Glutamatergic neuron (in vitro differentiated cells): ENCODE measurements at places on chromosomes 2 and 18.
A peak's percentile ranks its signal among the peaks of the same experiment; 100 is the strongest.

DNA sequence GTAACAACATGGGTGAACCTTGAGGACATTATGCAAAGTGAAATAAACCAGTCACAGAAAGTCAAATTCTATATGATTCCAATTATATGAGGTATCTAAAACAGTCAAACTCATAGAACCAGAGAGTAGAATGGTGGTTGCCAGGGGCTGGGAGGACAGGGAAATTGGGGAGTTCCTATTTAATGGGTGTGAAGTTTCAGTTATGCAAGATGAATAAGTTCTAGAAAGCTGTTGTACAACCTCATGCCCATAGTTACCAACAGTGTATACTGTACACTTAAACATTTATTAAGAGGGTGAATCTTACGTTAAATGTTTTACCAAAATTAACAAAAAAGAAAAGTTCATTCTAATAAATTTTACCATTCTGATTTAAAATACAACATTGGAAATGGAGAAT lies 92.7 kb upstream of the WDSUB1 start:
- DNase-seq, result no peak

- peak; percentile 60 for DNase-seq
These were observed 182.3 kb upstream of the PGAP1 start for GRCh38 chr2:197108758-197109157.

DNA sequence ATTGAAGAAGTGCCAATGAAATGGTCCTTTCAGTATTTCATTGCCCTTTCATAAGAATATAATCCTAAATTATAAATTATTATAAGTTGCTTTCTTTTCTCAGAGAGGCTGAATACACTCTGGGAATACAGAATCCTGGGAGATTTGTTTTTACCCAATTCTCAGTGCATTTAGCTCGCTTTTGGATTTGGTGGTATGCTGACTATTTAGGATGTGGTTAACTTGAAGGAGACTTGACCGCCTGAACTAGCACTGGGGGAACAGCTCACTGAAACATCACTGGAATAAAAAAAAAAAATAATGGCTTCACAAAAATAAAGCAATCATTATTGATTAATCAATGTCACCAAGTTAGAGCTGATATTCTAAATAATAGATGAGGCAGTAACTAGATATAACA lies 10.2 kb downstream of the TNFAIP6 start:
- no peak for DNase-seq

DNA sequence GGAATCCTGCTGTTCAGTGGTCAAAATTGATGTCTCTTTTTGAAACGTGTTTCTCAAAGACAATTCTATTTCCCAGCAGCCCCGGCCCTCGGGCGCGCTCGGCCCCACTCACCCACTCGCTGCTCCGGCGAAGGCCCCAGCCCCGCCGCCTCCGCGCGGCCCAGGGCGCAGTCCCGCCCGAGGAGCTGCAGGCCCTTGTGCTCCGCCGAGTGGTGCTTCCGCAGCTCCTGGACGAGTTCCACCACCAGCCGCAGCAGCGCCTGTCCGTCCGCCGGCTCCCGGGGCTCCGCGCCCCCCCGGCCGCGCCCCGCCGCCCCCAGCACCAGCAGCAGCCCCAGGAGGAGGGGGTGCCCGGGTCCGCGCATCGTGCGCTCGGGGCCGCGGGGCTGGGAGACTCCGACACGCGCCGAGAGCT lies 413 bp downstream of the ALKAL2 start:
- DNase-seq, result peak; percentile 54

DNA sequence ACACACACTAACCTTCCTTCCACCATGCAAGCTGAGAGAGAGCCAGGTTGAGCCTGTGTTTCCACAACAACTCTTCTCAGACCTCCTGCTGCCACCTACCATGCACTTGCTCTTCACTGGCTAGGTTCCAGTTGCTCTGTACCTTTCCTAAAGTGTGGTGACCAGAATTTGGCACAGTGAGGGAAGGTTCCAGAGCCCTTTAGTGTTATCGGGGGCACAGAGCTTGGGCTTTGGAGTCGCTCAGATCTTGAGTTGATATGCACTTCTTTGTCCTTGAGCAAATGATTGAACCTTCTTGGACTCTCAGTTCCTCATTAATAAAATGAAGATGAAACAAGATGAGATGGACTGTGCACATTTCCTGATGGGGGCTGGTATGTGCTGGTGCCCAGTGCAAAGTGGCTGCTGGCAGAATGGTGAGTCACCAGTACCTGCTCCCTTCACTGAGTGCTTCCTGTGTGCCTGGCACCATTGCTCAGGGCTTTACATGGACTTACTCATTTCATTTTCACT lies 47.1 kb downstream of the NEDD4L start:
- DNase-seq, result no peak
